ENCODE measurements at places on chromosomes 7 and 10. TPM values are rescaled to one million over a fixed set of nuclear protein-coding genes. Genes with fewer than 3 reads are reported as not detected.

Gene CLRN3
- not detected for total RNA-seq

Gene CCL24
- total RNA-seq = not detected

Gene HIBADH
- total RNA-seq = 62.5 TPM

Gene EFCAB10
- not detected for total RNA-seq

Gene UPK3B
- 0.88 TPM for total RNA-seq

Gene TDRD1
- total RNA-seq = not detected

Gene FBXL13
- 1.8 TPM for total RNA-seq

- no peaks in the 10 kb centered on the region for H3K4me1 ChIP-seq
- no peak for DNase-seq
- no peak overlapping the region for H3K4me3 ChIP-seq
- no peaks in the 10 kb centered on the region for H3K36me3 ChIP-seq
- no peaks in the 10 kb centered on the region for H3K27me3 ChIP-seq
- no peak overlapping the region for H3K27ac ChIP-seq
Observed at GRCh38 chr10:102191956-102192355, 34.1 kb upstream of the ELOVL3 start.

DNA sequence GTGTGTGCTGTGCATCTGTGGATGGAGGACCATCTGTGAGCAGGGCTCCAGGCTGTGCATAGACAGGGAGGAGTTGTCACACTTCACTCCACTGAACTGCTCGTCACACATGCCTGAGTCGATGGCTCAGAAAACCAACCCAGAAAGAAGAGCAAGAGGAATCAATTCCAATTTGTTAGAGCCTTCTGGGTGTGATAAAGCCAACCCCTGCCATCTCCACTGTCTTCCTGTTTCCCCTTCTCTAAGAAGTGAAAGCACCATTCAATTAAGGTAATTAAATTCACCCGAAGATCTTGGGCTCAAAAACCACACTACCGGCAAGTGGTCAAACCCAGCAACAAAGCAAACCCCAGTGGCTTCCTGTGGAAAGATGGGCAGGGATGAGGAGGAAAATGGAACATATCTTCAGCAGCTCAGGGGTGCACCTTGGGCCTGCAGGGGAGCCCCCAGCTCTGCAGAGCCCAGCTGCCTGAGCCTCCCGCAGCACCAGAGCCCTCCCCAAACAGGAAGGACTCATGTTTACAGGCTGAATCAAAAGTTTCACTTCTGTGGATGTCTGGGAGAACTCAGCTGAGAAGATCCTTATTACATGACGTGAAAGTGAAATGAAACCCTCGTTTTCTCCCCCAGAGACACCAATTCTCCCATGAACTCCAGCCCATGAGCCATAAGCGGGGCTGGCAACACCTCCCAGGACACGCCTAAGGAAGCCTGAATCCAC lies 10.9 kb downstream of the C10orf71 start:
- no peak overlapping the region for H3K4me3 ChIP-seq
- no peaks in the 10 kb centered on the region for H3K36me3 ChIP-seq
- H3K27me3 ChIP-seq = no peaks in the 10 kb centered on the region

DNA sequence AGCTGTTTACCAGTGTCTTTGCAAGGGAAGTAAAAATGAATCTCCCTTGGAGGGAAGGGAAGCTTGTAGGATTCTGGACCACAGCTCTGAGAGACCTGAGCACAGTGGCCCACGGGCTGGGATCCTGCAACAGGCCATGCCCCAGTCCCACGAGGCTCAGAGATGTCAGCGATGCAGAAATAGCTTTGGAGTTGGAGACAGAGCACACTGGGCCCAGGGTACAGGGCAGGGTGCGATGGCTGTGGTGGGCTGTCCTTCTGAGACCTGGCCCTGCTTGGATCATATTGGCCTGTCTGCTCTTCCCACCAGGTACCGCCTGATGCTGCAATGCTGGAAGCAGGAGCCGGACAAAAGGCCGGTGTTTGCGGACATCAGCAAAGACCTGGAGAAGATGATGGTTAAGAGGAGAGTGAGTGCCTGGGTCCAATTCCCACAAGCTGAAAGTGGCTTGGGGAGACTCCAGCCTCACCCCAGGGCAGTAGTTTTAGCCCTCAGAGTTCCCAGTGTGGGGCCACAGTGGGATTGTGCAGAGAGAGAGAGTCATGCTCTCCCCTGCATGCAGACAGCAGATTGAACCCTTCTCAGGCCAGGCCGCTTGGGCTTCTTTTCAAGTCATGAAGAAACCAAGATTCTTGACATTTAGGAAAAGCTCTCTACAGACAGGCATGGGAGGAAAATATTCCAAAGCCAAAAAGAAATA lies 13.5 kb upstream of the CSGALNACT2 start:
- no peak overlapping the region for H3K27ac ChIP-seq
- H3K4me3 ChIP-seq = no peak overlapping the region
- peak; percentile 10 for DNase-seq
- no peaks in the 10 kb centered on the region for H3K27me3 ChIP-seq

GRCh38 chr7:110373416-110373815 lies 717.5 kb upstream of the LRRN3 start:
- H3K4me3 ChIP-seq = no peak overlapping the region
- no peak for DNase-seq
- H3K27ac ChIP-seq = no peak overlapping the region
- H3K4me1 ChIP-seq = no peaks in the 10 kb centered on the region
- H3K27me3 ChIP-seq = no peaks in the 10 kb centered on the region

GRCh38 chr7:107792364-107792763 lies 10.7 kb downstream of the SLC26A3 start:
- H3K27ac ChIP-seq = no peak overlapping the region
- H3K36me3 ChIP-seq = no peaks in the 10 kb centered on the region

GRCh38 chr7:32298408-32299132 lies 191.6 kb downstream of the LSM5 start:
- H3K4me3 ChIP-seq = peak overlapping the region; percentile 33
- no peaks in the 10 kb centered on the region for H3K4me1 ChIP-seq
- no peaks in the 10 kb centered on the region for H3K36me3 ChIP-seq
- no peak overlapping the region for H3K27ac ChIP-seq

Data from cardiac muscle cell (in vitro differentiated cells and primary cell).